ENCODE measurements at places on chromosomes 6 and 20.

GRCh38 chr6:112851146-112851545 lies 504.0 kb downstream of the RFPL4B start:
- no peak for DNase-seq

DNA sequence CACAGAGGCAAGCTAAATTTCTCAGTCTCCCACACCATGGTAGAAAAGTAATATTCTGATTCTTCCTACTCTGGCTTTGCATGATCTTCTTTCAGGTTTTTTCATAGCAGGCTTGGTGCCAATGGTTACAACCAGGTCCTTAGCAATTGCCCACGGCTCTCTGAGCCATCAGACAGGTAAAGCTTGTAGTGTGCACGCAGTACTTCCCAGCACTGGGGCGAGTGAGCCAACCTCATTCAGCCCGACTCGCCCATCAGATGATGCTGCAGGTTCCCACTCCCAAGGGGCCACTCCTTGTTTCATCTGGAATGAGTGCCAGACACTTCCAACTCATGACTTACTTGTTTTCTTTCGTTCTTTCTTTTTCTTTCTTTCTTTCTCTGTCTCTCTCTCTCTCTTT lies 78.3 kb downstream of the PERP start:
- DNase-seq = no peak

GRCh38 chr20:58579819-58580473 lies 64.7 kb upstream of the APCDD1L start:
- no peak for DNase-seq

GRCh38 chr6:80720824-80721223 lies 614.4 kb downstream of the BCKDHB start:
- no peak for DNase-seq

GRCh38 chr6:17431581-17431980 lies 38.2 kb downstream of the CAP2 start:
- no peak for DNase-seq

- DNase-seq = no peak
Observed at GRCh38 chr6:157420497-157420896, 39.5 kb downstream of the ZDHHC14 start.

- no peak for DNase-seq
Observed at GRCh38 chr6:106477790-106478189, 117.3 kb downstream of the CRYBG1 start.

DNA sequence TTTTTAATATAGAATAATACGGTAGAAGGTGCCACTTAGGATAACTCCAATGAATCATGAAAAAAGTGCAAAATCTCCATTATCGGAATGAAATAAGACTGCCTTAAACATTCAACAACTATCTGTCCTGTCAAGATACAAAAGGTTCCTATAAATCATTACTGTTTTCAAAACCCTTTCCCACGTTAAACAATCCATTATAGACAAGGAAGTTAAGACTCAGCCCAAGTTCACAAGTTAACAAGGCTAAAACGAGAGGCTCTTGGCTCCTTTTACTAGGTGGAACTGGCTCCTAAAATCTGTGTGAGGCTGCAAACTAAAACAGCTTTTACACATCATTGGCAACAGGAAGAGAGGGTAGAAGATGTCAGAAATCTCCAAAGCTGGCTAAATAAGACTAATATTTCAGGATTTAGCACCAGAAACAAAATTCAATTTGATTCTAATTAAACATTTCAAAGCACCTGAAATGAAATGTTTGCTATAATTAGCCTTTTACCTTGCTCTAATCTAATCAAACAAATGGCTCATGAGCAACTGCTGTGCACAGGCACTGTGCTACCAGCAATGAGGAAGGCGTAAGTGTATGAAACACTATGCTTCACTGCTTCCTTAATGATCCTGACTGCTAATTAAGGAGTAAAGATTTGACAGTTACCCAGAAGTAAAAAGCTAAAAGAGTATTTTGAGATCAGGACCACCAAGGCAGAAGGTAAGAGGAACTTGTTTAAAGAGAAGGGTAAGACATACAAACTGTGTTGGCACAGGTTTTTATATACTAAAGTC lies 109.7 kb downstream of the DST start:
- DNase-seq = no peak

DNA sequence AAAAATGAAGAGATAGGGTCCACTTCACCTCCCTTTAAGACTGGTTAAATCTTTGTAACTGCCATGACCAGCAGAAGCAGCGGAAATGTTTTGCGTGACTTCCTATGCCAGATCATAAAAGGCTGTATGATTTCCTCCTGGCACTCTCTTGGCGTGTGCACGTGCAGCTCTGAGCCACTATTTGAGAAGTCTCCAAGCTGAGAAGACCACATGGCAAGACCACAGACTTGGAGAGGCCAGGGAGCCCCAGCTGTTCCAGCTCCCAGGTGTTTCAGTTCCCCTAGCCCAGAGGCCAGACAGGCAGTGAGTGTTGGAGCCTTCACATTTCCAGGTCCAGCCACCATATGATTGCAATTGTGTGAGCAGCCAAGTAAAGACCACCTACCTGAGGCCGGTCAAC lies 259.3 kb upstream of the RIN2 start:
- no peak for DNase-seq

- DNase-seq = no peak
Observed at GRCh38 chr20:54622333-54623295, 147.2 kb downstream of the DOK5 start.

DNA sequence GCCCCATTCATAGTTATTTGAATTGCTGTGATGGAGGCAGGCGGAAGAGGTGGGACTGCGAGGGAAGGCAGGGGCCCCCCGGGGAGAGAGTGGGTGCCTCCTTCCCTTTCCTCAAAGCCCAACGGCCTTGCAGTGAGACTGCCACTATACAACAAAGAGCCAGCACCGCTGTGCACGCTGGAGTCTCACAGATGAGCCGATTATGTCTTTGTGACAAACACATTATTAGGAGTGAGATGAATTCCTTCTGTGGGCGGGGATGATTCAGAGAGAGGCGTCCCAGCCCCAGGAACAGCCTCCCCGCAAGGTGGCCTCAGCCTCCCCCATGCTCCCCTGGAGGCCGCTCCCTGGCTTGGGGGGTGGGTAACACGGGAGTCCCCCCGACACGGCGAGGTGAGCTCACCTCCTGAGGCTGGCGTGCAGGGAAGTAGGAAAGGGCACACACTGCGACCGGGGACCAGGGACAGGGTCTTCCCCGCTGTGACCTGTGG lies 26.7 kb downstream of the NTSR1 start:
- DNase-seq = no peak

DNA sequence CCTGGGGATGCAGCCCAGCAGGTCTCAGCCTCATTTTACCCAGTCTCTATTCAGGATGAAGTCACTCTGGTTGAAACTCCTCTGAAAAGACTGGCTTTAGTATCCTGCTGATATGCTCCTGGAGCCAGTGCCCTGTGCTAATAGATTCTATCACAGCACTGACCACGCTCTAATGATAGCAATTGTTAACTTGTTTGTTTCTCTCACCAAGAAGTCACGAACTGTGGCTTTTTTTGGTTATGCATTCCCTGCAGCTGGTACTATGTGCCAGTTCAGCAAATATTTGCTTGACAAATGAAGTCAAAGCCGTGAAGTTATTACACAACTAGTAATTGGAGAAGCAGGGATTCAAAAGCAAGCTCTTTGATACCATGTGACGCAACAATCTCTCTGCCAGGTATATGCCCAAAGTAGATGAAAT lies 754.6 kb downstream of the KIF16B start:
- no peak for DNase-seq

DNA sequence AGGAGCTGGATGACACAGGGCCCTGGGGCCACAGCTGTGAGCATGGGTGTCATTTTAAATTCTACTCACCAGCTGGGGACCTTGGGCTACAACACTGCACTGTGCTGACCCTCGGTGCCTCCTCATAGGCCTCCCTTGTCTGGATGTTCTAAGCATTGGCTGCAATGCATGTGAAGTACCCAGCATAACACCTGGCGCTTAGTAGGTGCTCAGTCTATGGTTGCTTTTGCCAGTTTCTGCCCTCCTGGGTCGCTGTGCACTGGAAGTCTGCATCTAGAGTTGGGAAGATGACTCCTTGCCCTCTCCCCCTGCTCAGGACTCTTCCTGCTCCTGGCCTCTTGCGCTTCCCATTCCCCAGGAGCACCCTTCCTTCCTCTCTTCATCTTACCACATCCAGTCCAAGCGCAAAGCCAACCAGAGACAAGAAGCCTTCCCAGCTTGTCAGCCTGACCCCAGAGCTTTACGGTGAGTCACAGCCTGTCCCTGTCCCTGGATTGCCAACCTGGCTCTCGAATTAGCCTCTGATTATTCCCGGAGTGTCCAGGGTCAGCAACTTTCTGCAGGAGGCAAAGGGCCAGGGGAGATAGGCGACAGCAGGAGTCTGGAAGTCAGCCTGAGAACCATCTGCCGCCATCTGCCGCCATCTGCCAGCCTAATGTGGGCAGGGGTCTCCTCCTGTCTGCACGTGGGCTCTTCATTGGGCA lies 8.8 kb downstream of the SLC13A3 start:
- no peak for DNase-seq

DNA sequence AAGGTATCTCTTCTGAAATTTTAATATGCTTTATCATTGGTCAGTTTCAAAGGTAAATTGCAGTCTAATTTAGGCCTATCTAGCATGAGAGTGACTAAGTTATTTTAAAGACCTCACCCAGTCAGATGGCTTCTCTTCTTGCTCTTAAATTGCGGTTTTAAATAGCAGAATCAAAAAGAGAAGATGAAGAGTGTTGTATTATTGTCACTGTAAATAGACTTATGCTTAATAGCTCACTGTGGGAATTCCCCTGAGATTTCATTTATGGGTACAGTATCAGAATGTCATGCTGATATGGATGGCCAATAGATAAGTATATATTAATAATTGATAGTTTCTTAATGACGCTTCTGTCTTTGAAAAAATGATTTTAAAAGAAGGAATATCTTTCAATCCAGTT lies 35.7 kb downstream of the AIG1 start:
- DNase-seq = no peak

DNA sequence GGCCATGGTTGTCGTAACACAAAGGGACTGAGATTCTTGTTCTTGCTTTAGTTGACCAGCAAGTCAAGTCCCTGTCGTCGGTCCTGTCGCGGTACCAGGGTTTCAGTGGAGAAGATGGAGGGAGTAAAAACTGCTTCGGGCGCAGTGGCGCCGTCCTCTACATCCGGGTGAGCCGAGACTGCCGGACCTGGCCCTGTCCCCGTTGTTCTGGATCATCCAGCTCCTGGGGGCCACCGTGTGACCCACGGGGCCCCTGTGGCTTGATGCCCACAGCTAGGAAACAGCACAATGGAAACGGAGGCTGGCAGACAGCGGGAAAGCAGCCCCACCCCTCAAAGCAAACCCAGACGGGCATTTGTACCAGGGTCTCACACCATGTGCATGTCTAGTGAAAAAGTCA lies 15.0 kb downstream of the MTG2 start:
- DNase-seq = no peak

Data from BJ (cell line).